Uterine smooth muscle cell (primary cell): ENCODE measurements at places on chromosomes 11 and 22. TPM values are rescaled to one million over a fixed set of nuclear protein-coding genes. Genes with fewer than 3 reads are reported as not detected.

Gene ESAM
- total RNA-seq: 0.62 and 0.89 TPM in 2 replicates

Gene SEPTIN5
- 14.8 and 39.5 TPM in 2 replicates for total RNA-seq

Gene TNNT3
- not detected in 2 replicates for total RNA-seq

Gene CALCA
- total RNA-seq: not detected in 2 replicates

Gene OR5L2
- total RNA-seq: not detected in 2 replicates

Gene P2RY6
- 0.12 TPM in 1 of 2 replicates, not detected in the other for total RNA-seq

Gene KDM4D
- 1.00 and 1.4 TPM in 2 replicates for total RNA-seq

Gene SART1
- total RNA-seq: 66.6 and 68.2 TPM in 2 replicates

Gene ACTN3
- total RNA-seq: under 0.01 TPM in 1 of 2 replicates, not detected in the other

Gene OSBP2
- 4.0 and 6.2 TPM in 2 replicates for total RNA-seq

Gene FOLR3
- 3.8 and 11.1 TPM in 2 replicates for total RNA-seq

Gene VPS37C
- 9.6 and 11.5 TPM in 2 replicates for total RNA-seq

Gene MAPK11
- total RNA-seq: 7.4 and 8.6 TPM in 2 replicates

Gene SMTNL1
- total RNA-seq: not detected in 2 replicates

Gene NRIP3
- 37.9 and 90.8 TPM in 2 replicates for total RNA-seq

Gene MFRP
- not detected in 2 replicates for total RNA-seq

Gene C11orf87
- total RNA-seq: not detected in 2 replicates

Gene MLC1
- total RNA-seq: 0.12 TPM in 1 of 2 replicates, not detected in the other

Gene MIAT
- 1.2 and 1.5 TPM in 2 replicates for total RNA-seq

Gene IRAG1
- total RNA-seq: 5.2 and 22.6 TPM in 2 replicates

Gene MED17
- total RNA-seq: 31.0 and 35.4 TPM in 2 replicates

Gene C11orf42
- total RNA-seq: not detected in 2 replicates

Gene NELL1
- not detected in 2 replicates for total RNA-seq
